Thyroid gland (tissue), 4 donors: ENCODE measurements at places on chromosomes 7 and 10. TPM values are rescaled to one million over a fixed set of nuclear protein-coding genes. Genes with fewer than 3 reads are reported as not detected.
A peak's percentile ranks its signal among the peaks of the same experiment; 100 is the strongest.

The HHEX gene
- 117 TPM for total RNA-seq

The BMPER gene
- total RNA-seq, result 0.25 TPM

The CPA5 gene
- not detected for total RNA-seq

DNA sequence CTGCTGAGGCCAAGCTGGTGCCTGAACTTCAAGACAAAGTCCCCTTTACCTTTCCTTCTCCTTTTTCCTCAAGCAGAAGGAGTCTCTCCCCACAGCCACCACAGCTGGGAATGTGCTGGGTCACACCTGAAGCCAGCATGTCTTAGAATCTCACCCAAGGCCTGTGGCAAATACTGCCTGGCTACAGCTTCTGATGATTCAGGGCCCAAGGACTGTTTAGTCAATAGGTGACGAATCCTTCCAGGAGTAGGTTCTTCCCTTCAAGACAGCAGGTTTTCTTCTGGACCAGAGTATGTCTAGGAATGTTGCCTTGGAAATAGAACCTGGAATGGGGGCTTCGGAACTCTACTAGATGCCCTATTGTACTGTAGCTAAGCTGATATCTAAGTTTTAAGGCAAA, 374.6 kb downstream of the KIF20B start:
- DNase-seq, result no peak

DNA sequence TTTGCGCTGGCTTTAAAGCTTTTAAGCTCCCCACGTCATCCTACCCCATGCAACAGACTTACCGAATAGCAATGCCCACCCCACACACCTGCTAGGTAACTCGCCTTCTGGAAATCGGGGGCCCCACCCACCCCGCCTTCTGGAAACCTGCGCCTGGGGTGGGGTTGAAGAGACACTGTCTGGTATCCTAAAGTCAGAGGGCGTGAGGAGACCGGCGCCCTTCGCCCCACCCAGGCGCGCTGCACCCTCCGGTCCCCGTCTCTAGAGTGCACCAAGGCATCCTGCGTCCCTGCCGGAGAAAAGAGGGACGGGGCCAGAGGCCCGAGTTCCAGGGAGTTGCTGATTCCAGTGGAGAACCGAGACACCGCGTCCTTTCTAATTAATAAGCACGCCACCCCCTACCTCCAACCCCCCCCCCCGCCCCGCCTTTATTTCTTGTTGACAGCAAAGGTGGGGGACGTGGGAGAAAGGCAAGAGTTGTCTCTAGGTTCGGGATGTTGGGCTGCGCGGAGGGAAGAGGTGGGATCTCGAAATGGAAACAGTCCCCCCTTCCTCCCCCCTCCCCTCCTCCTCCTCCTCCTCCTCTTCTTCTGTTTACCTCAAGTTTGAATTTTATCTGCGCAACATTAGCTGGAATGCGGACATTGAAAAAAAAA, 220.9 kb upstream of the MKLN1 start:
- DNase-seq, result peak; percentile 65

- DNase-seq, result no peak
Observed at GRCh38 chr10:5960070-5960972, 17.0 kb downstream of the IL15RA start.
